ENCODE measurements at places on chromosomes 4 and X. TPM values are rescaled to one million over a fixed set of nuclear protein-coding genes. Genes with fewer than 3 reads are reported as not detected.

The WAS gene
- 6.6 TPM for total RNA-seq

GRCh38 chr4:76679691-76680090 is 218.3 kb downstream of the SOWAHB start:
- DNase-seq, result no peak

The OCIAD2 gene
- total RNA-seq, result 164 TPM

The KCNE5 gene
- not detected for total RNA-seq
